ENCODE measurements at places on chromosomes 2 and 18.

- DNase-seq, result no peak
These were observed 95.4 kb downstream of the MTA3 start for GRCh38 chr2:42663828-42664227.

DNA sequence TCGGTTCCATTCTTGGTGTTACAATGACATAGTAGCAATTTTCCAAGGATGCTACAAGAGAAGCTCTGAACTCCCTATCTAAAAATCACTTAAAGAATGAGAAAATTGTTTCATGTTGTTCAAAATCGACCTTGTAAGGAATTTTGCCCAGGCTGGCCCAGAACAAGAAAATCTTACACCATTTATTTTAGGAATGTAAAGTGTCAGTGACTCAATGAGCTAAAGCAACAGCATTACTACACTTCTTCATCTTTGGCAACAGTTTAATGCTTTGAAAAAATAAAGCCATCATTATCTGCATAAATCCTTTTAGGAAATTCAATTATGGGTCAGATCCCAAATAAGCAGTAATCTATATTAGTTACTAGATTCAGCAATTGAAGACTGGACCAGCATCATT lies 38.6 kb downstream of the SLC25A12 start:
- DNase-seq, result peak; percentile 22

- no peak for DNase-seq
These were observed 176.3 kb upstream of the FOSL2 start for GRCh38 chr2:28216331-28216730.

DNA sequence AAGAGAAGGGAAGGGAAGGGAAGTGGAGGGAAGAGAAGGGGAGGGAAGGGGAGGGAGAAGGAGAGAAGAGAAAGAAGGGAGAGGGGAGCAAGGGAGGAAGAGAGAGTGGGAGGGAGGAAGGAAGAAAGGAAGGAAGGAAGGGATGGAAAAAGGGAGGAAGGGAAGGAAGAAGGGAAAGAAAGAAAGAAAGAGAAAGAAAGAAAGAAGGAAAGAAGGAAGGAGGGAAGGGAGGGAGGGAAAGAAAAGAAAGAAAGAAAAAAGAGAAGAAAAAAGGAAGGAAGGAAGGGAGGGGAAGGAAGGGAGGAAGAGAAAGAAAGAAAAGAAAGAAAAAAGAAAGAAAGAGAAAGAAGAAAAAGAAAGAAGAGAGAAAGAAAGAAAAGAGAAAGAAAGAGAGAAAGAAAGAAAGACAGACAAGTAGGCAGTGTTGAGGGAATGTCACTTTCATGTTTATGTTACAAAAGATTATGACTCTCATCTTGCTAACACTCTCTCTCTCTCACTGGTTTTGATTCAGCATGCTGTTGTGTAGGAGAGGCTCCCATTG lies 58.0 kb upstream of the ZNF804A start:
- no peak for DNase-seq

- no peak for DNase-seq
These were observed 137.2 kb upstream of the HAAO start for GRCh38 chr2:42929546-42930024.

- DNase-seq, result no peak
These were observed 84.5 kb downstream of the HIBCH start for GRCh38 chr2:190235101-190235500.

DNA sequence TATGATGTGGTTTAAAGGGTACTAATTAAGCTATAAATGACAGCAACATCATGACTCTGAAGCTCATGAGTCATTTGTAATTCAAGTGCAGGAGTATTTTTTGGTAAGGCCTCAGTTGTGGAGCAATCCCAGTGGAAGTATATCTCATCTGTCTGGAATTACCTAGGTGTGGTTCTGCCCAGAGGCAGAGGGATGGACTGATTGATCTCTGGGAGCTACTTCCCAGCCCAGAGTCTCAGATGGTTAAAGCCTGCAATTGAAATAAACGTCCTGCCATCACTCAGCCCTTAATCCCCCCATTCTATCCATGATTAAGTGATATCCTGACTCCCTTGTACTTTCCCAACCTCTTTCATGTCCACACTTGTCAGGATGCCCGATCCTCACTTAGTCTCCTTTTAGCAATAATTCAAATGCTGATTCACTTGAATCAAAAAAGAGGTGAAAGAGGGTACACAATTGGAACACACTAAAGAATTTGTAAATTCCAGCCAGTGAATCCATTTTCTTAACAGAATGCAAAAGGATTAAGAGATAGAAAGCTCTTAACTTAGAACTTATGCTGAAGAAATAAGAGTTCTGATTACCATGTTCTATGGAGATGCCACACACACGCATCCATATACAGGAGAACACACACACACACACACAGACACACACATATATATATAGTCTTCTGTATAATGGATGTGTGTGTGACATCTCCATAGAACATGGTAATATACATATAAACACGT lies 664.4 kb downstream of the NYAP2 start:
- DNase-seq, result peak; percentile 75

DNA sequence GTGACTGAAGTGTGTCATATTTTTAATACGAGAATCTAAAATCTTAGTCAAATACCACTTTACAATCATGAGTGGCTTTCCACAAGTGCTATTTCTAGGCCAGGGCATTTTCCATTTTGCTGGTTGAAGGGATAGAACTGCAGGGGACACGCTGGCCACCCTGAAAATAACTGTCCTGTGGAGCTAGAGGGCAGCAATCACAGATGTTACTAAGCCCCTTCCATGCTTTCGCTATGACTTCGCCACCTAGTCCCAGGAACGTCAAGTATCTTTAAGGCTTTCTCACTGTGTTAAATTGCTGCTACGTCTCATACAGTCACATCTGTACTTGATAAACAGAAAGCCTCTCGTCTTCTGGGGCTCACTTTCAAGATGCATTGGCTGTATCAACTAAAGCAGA lies 171.8 kb downstream of the CDH2 start:
- no peak for DNase-seq

DNA sequence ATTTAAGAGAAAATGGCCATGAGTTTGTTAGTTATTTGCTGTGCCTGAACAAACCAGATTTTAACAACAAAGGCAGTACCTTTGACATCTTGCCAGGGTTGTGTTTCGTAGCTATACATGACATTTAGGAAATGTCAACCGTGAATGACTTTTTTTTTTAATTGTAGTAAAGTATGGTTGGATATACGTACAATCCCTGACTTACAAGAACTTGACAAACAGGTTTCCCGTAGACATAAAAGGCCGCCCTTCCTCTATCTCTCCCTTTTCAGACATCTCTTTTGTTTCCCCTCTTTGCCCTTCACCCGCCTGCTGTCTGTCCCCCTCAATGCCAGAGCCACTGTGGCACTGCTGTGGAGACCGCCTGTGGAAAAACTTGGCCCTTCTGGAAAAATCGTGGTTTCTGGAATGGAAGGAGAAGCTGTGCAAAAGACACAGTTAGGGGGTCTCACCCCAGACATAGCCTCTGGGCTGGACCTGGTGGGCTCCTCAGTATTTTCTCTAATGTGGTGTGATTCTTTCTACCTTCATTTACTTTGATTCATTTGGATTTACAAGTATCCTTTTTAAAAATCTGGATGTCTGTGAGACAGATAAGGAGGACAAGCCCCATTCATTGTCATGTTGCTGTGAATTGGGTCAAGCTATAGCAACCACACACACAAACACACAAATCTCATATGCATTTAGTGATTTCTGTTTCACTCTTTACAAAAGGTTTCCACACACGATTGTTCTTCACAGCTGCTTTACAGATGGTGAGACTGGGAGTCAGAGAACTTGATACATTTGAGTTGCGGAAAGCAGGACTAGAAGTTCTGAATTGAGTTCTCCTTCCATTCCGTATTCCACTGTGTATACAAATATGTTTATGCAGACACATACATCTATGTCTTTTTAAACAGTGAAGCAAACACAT lies 48.6 kb downstream of the SPATS2L start:
- DNase-seq, result no peak

- DNase-seq, result no peak
These were observed 24.1 kb downstream of the TWIST2 start for GRCh38 chr2:238872026-238872425.
